Hematopoietic multipotent progenitor cell (in vitro differentiated cells): ENCODE measurements at places on chromosomes 2 and 18.

GRCh38 chr2:231360881-231361371 is 34.6 kb upstream of the B3GNT7 start:
- no peak for DNase-seq

GRCh38 chr2:11750917-11751316 is 4.5 kb downstream of the LPIN1 start:
- no peak for DNase-seq

GRCh38 chr2:191150230-191150599 is 579 bp downstream of the STAT4 start:
- DNase-seq: no peak

DNA sequence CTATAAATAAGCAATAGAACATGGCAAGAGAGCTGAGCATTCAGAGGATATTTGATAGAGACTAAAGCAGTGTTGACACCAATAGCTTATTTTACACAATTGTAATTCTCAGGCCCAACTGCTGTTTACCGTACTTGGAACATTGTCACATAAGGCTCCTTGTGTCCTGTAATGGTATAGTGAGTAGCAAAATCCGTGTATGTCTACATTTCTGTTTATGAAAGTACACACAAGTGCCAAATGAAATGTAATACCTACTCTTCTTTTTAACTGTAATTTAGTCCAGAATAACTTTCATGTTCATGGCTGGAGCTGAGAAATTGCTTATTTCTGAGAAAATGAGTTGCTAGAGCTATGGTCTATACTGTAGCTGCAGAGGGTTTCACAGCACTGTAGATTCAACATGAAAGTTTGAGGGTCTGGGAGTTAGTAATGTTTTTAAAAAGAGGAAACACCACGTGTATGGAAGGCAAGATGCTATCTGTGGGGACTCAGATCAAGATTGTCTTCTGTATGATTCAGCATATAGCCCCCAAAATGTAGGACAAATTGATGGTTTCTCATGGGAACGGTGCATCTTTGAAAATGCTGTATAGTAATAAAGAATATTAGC is 110.2 kb upstream of the NOSTRIN start:
- DNase-seq: no peak

DNA sequence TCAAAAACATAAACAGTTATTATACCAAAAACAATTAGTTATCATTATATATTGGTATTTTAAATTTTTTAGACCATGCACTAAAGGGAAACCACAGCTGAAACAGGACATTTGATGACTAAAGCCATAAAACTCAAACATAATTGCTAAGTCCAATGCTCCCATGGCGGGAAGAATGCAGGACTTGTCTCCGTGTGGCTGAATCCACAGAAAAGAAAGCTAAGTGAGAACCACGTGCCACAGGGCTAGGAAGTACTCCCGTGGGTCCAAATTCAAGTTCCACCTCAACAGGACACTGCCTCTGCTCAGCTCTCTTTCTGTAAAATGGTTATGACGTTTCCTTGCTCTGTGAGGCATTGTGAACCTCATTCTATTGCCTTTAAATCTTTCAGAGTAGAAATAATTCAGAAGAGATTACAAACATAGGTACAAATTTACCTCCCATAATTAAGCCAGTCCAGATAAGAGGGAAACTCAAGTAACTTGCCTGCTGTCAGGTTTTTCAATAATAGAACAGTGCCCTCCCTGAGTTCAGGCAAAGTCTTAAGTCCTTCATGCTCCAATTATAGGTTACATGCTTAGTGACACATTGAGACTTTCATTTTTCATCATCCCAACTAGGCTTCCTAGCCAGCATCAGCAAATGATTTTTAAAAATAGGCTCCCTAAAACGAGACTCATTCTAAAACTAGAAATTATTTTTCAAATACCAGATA is 36.7 kb downstream of the FTCDNL1 start:
- no peak for DNase-seq

GRCh38 chr2:217166241-217166850 is 306.5 kb upstream of the TNP1 start:
- DNase-seq: peak; percentile 60

DNA sequence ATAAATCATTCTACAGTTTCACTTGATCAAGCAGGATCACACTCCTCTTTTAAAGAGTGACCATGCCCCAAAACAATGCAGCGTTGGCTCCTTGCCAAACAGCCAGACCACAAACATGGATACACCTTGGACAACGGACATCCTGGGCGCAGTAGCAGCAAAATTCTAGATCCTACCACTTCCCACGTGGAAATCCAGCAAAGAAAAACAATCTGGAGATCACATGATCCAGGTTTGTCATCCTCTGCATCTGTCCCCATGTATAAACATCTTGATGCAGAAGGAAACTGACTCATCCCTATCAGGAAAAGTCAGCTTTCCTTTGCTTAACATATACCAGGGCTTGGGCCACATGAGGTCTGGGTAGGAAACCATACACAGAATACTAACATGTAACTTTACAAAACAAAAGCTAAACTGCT is 53.1 kb downstream of the ZNF521 start:
- peak; percentile 93 for DNase-seq

GRCh38 chr2:71417300-71418202 is 35.8 kb upstream of the DYSF start:
- no peak for DNase-seq

GRCh38 chr2:64876137-64876647 is 113.0 kb upstream of the SLC1A4 start:
- DNase-seq: no peak

DNA sequence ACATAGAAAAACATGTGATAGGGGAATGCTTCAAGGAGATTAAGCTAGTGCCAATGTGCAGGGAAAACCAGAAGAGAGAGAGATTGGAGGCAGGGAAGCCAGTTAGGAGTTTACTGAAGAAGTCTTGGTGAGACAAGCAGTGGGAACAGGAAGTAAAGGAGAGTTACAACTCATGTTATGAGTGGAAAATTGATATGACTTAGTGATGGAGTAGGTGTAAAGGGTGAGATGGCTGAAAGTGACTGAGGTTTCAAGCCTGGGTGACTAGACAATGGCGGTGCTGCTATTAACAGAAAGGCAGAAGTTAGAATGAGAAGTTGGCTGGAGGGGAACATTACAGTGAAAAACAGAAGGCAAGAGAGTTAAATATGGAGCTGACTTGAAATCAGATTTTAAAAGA is 16.5 kb downstream of the DOK1 start:
- DNase-seq: no peak

DNA sequence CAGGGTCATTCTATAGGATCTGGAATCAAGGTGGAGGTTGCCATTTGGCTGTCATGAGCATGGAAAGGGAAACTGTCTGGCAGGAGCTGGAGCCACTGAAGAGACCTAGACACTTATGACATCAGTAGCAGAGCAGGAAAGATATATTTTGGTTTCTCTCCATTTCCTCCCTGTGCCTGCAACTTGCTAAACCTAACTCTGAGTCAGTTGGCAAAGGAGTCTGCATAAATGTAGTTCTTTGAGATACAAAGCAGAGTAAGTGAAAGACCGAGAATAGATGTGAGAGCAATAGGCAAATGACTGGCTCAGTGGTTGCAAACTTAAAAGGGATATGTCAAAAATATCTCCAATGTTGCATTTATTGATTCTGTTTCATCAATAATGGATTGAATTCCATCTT is 757.7 kb downstream of the KCNJ3 start:
- no peak for DNase-seq

DNA sequence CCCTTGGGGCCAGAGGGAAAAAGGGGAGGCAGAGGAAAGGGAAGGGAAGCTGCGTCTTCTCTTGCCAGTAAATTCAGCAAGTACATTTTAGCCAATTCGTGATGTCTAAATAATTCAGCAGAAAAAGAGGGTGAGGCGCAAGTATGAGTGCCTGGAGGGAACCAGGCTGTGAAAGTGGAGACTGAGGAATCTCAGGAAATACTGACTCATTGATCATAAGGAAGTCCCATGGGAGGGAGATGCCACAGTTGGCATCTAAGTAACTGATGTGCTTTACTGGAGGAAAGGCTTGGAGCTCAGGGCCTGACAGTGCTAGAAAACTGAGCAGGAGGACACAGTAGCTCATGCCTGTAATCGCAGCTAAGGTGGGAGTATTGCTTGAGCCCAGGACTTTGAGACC is 31.1 kb downstream of the KIF5C start:
- DNase-seq: no peak

- DNase-seq: no peak
Observed at GRCh38 chr18:35926884-35927283, 45.6 kb upstream of the RMP24 start.

DNA sequence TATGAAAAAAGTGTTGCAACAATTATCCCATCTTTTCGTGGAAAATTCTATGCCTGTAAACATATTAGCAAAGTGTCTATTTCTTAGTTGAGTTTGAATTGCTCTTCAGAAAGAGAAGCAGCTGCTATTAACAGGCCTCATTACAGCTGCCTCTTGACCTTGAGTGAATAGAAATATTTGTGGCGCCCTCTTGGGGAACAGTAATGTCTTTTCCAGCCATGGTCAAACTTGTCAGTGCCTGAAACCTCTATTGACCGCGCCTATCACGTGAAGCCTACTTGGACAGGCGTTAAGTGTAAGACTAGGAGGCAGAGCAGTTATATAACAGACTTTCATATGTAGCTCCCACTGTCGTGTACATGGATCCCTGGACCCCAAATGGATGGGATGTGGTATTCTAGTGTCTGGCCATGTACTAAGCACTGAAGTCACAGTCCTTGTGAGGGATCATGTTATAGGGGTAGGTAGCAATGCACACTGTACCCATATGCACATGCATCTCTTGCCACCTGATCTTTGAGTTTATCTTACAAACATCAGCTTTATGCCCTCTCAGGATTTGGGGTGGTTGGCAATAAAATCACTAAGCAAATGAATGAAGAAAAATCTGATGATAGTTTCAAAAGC is 245.0 kb downstream of the PTGR3 start:
- no peak for DNase-seq

GRCh38 chr2:102619414-102620319 is at the start of gene SLC9A2:
Gene SLC9A2, plus strand, starts transcription at chr2:102619553. Its CDS starts 296 bp downstream, at chr2:102619849.
- peak; percentile 17 for DNase-seq

DNA sequence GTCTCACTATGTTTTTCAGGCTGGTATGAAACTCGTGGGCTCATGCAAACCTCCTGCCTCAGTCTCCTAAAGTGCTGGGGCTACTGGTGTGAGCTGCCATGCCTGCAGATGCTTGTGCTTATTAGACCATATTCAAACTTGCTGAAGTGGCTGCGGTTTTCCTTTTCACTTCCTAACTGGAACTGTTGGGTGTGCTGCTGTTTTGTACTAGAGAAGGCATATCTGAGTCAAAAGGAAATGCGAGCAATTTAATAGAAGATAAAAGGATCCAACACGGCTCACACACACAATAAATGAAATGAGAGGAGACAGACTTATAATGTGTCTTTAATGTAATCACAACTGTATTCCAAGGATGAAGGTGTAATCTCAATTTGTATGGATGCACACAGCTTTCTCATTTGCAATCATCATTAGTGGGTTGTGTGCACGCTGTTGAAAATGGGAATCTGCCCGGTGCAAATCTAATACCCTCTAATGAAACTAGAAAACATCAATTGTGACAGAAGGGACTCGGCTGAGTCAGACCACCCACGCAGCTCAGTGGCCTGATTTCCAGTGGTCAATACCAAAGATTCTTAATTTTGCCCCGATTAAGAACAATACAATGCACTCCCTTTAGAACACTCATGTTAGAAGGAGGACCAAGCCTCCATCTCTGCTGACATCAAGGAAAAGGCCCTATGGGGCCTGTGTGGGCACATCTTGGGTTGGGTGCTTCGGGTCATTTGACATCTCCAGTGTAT is 532.7 kb downstream of the TDRD15 start:
- DNase-seq: no peak

GRCh38 chr2:120653871-120654270 is 81.8 kb upstream of the GLI2 start:
- DNase-seq: no peak

GRCh38 chr2:68721482-68722101 is 13.0 kb upstream of the ARHGAP25 start:
- no peak for DNase-seq

DNA sequence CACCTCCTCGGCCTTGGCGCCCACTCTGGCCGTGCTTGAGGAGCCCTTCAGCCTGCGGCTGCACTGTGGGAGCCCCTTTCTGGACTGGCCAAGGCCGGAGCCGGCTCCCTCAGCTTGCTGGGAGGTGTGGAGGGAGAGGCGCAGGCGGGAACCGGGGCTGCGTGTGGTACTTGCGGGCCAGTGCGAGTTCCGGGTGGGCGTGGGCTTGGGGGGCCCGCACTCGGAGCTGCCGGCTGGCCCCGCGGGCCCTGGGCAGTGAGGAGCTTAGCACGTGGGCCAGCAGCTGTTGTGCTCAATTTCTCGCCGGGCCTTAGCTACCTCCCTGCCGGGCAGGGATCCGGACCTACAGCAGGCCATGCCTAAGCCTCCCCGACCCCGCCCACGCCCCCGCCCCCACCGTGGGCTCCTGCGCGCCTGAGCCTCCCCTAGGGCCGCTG is 25.3 kb upstream of the TNP1 start:
- DNase-seq: no peak

DNA sequence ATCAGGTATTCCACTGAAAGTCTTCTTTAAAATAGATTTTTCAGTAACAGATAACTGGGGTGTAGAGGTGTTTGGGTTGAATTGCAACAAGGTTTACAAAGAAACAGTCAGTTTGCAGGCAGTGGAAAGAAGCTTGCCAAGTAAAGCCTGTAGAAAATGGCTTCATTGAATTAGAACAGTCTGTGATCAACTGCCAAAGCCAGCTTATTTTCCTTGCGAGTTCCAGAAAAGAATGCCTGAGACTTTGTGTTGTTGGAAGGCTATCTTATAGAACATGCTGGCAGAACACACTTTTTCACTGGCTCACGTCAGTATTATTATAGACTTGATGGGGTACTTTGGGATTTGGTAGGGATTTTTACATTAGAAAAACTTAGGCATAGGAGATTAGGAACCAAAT is 601.0 kb downstream of the XIRP2 start:
- no peak for DNase-seq

DNA sequence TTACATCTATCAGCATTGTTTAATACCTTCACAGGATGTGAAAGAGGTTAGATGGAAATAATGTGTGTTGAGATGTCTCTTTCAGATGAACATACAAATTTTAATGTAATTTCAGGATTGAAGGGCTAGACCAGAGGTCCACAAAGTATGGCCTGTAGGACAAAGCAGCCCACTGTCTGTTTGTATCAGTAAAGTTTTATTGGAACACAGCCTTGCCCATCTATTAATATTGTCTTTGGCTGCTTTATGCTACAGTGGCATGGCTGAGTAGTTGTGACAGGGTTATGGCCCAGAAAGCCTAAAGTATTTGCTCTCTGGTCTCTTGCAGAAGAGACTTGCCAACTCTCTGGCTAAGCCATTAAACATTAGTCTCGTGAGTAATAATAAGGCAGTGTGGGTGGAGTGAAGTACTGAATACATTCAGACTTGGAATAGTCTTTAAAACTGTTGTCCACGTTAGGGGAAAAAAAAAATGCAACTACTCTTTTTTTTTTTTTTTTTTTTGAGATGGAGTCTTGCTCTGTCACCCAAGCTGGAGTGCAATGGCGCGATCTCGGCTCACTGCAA is 74.5 kb upstream of the NOSTRIN start:
- no peak for DNase-seq

GRCh38 chr2:12007282-12007681 is 260.9 kb downstream of the LPIN1 start:
- no peak for DNase-seq
